ENCODE measurements at places on chromosomes 12 and 14.

- no peak for DNase-seq
These were observed 16.0 kb downstream of the SLC41A2 start for GRCh38 chr12:104942075-104942474.

DNA sequence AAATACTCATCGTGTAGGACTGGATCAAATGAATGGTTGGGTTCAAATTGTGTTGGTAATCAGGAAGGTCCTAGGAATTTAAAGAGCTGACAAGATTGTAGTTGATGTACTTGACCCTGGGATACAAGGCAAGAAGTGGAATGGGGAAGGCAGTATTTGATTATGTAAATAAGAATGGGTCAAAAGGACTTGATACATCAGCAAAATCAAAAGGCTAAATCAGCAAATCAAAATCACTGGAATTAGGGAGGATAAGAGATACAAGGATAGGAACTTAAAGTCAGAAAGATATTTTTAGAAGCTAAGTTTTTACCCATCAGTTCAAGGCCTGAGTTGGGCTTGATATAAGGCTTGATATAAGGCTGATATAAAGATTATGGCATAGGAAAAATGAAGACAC lies 65.8 kb downstream of the VEZT start:
- DNase-seq, result no peak

GRCh38 chr12:132116709-132117557 lies 27.2 kb downstream of the DDX51 start:
- DNase-seq, result no peak

DNA sequence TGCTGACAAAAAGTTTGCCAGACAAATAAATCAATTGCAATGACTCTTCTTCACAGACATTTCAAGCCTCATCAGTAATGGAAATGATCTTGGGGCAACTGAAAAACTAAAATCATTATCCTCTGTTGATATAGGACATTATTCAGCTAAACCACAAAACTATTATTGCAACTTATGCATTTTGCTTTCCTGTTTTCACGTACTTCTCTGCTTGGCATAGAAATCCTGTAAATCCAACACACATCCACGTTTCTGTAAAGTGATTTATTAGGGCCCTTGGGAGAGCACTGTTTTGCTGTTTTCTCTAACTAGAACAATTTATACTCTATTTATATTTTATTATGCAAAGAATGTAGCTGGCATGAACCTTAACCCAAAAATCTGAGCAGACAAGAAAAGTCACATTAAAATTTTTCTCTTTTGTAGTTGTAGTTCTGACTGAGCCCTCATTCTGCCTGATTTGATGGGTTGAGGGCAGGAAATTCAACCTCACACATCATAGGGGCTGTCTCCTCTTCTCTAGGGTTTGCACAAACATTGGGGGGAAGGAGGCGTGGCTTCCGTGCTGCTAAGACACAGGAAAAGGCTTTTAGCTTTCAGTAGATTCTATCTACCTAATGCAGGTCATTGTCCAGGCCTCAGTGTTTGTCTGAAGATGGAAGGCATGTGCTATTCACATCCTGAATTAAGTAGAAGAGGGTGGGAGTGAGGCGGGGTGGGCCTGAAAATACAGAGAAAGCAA lies 11.5 kb upstream of the NUP107 start:
- peak; percentile 36 for DNase-seq

DNA sequence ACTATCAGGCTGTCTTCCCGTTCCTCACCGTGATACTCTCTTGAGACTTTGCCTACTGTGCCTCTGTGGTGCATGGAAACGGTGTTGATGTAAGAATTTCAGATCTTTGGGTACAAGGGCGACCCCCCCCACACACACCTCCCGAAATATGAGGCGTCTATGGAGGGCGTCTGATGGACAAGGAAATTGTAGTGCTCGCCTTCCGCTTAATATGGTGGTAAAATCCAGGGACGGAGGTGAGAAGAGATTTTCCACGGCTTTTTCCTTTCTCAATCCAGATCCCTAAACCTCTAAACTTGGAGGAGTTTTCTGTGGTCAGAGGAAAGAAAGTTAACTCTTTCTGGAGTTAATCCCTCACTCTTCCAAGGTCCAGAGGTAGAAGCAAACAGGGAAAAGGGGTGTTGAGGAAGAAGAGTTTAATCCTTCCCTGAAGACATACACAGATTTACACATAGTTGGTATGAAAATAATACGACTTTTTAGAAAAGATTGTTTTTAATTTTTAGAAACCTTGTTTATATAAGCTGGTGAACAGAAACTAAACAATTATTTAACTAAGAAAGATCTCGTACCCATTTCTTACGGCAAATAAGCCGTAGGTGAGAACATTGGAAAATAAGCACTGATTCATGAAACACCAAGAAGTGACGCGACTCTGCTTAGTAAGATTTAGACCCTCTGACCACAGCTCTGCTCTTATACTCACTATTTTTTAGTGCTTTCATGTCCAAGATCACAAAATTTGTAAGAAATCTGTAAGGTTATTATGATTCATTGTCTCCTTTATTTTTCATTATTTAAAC lies 23.1 kb upstream of the RNASE12 start:
- DNase-seq, result no peak

DNA sequence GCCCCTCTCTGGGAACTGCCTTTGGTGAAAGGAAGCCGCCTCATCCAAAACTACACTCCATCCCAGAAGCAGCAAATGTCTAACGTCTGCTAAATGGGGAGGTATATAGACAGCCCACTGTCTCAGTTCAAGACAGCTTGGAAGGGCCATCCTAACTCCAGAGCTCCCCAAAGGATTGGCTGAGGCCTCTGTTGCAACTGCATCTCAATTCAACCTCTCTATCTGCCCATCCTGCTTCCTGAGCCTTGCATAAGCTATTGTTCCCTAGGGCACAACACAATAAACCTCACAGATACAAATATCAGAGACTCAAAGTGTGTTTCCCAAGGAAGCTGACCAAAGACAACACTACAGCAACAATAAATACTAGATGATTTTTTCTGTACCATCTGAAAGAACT lies 495.2 kb upstream of the SOX5 start:
- DNase-seq, result no peak

GRCh38 chr12:46400406-46400805 lies 27.8 kb upstream of the SLC38A2 start:
- DNase-seq, result no peak

GRCh38 chr12:15130541-15130940 lies 90.7 kb downstream of the RERG start:
- DNase-seq, result no peak

DNA sequence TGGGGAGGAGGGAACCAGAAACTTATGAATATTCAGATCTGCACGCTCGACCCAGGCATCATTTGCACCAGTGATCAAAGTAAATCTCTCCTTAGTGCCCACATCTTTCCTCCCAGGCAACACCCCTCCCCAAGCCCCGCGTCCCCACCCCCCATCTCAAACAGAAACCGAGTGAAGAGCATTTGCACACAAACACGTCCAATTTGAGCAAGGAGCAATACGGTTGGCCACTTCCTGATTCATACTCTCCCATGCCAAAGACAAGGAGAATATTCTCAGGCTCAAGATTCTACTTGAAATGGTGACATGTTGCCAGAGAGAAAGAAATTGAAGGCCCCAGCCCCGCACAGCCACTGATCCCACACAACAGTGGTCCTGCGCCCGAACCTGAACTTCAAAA lies 7.1 kb downstream of the FOXN3 start:
- no peak for DNase-seq

- DNase-seq, result no peak
These were observed 12.7 kb downstream of the ABCD2 start for GRCh38 chr12:39606712-39607423.

DNA sequence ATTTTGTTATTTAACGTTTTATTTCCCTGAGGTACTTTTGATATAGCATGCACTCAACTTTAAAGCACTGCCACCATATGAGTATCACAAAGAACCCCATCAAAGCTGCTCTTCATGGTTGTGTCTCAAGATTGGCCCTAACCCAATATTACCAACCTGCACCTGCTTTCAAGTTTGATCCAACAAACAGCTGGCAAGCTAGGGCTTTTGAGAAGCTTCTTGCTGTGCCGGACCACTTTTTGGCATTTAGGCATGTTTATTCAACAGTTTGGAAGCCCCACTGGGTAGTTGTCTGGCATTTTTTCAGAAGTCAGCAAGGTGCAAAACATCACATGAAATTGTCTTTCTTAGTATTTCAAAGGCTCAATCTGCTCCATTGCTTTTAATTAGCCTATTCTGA lies 137.2 kb upstream of the PLEKHA5 start:
- no peak for DNase-seq

DNA sequence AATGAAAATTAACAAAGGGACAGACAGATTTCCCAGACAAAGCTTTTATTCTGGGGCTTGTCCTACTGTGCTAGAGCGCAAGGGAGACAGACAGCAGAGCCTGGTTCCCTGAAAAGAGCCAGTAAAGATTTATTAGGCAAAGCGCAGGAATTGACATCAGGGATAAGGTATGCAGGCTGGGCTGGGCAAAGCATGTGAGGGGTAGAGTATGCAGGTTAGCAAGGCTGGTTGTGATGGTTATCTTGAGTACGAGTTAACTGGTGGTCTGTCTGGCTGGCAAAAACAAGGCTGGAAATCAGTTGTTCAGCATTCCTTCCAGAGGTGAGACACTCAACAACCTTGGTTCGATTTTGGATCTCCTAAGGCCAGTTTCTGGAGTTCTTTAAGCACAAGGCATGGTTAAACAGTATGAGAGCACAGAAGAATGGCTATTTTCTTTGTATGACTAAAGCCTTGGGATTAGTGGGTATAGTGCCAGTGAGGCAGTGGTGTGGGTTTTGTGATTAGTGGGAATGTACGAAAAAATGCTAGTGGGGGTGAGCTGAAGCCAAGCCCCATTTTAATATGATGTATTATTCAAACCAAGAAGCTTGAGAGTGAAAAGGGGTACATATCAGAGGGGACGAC lies 30.9 kb downstream of the BTBD7 start:
- DNase-seq, result no peak

DNA sequence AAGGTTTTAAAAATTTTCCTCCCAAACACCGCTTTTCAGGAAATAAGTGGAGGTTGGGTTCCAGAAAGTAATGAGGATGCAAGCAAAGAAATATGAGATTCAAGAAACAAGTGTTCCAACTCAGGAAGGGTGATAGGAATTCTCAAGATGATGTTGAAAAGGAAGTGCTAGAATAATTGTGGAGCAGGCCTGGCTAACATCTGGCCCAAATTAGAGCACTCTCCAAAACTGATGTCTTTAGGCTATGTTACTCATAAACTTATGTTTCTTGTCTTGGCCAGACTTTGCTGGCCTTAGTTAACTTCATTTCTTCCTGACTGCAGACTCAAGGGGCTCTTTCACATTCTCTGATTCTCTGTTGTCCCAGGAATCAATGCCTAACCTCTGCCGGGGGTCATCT lies 116.3 kb downstream of the TMTC3 start:
- DNase-seq, result no peak

Measured in stimulated activated CD4-positive, alpha-beta T cell treated with anti-CD3 and anti-CD28 coated beads, TNF-alpha, amount 100 ng/mL, for 1 hour (primary cell).